ENCODE measurements at places on chromosomes 5 and 9. TPM values are rescaled to one million over a fixed set of nuclear protein-coding genes. Genes with fewer than 3 reads are reported as not detected.
A peak's percentile ranks its signal among the peaks of the same experiment; 100 is the strongest.

DNA sequence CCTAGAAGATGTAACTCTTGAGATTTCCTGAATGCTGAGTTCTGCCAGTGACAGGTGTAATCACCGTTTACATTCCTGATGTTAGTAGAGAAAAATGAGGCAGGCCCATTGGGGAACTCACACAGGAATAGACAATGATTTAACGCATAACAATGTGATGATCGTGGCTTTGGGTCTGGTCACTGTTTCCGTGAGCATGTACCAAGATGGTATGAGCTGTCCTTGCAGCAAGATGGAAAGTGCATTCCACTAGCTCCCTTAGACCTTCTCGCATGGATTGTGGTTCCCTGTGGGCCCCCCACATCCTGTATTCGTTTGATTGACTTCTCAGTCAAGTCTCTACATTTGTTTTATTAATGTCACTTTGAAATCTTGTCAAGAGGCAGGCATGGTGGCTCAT is 124.0 kb upstream of the DAP start:
- no peak overlapping the region for H3K27ac ChIP-seq
- H3K36me3 ChIP-seq, result no peaks in the 10 kb centered on the region
- no peak for DNase-seq
- no peak overlapping the region for H3K4me3 ChIP-seq
- H3K27me3 ChIP-seq, result no peaks in the 10 kb centered on the region

GRCh38 chr5:89729623-89730301 is 679.8 kb downstream of the CETN3 start:
- no peak overlapping the region for H3K27ac ChIP-seq
- no peaks in the 10 kb centered on the region for H3K27me3 ChIP-seq
- no peaks in the 10 kb centered on the region for H3K36me3 ChIP-seq
- no peaks in the 10 kb centered on the region for H3K4me1 ChIP-seq
- H3K4me3 ChIP-seq, result no peak overlapping the region

DNA sequence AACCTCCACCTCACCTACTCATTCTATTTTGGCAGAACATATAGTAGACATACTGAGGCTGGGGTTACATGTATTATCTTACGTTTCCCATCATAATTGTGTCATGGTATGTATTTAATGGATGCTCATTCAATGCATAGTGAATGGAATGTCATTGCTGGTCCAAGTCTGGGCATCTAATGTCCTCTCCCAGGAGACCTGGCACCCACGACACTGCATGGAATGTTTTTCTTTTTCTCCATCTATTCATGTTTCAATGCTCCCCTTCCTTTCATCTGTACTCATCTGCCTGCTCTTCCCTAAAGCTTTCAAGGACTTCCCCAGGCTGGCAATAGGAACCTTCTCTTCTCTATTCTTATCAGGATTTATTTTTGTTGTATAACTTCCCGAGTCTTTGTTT is 50.8 kb upstream of the SLIT3 start:
- no peaks in the 10 kb centered on the region for H3K4me1 ChIP-seq
- H3K4me3 ChIP-seq, result no peak overlapping the region
- H3K36me3 ChIP-seq, result no peaks in the 10 kb centered on the region
- no peak overlapping the region for H3K27ac ChIP-seq

DNA sequence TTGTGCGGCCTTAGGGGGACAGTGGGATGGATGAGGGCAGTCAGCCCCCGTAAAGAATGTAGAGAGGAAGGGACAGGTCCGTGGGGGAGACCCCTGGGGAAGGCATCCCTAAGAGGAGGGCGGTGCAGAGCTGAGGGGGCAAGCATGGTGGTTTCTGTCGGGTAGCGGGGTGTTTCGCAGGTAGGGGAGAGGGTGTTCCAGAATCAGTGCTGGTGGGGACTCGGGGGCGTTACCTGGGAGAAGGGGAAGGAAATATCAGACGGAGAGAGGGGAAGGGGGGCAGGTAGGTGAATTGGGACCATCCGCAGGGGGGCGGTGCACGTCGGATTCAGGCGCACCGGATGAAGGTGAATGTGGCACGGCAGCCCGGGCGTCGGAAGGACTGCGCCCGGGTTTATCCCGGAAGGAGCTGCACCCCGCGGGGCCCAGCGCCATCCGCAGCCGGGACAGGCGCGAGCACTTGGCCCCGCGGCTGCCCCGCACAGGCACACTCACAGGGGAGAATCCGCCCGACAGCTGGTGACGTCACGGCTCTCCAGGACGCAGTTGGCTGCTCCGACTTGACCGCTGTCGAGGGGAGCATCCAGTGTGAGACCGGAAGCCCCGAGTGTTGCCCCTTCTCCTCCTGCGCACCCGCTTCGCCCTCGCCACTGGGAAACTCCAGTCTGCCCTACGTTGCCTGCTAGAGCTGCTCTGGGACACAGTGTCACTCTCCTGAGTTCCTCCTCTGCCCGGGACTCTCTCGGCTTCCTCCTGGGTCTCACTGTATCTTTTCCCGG is 1.3 kb downstream of the CD72 start:
- H3K4me1 ChIP-seq, result peaks cover 68% of the 10 kb centered on the region
- peaks cover 26% of the 10 kb centered on the region for H3K27me3 ChIP-seq
- DNase-seq, result peak; percentile 88
- peak overlapping the region; percentile 100 for H3K27ac ChIP-seq

Gene DBH
- polyA plus RNA-seq, result not detected

DNA sequence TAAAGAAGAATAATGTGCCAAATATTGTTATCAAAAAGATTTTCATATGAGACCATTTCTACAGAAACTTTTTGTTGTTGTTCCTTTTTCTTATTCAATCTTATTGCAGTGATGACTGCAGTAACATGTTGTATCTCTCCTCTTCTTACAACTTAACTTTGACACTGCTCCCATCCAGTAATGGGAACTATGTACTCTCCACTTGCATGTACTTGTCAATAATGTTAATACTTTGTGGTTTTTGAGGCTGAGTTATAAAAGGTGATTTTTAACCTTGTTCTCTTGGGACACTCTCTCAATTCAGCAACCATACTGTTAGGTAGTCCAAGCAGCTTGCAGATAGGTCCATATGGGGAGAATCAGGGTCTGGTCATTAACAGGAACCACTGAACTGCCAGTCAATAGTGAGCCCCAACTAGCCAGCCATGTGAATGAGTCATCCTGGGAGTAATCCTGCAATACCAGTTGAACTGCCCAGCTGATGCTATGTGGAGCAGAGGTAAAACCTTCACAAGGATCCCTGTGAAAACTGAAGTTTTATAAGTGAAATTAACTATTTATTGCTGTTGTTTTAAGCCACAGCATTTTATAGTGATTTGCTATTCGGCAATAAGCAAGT is 199.6 kb upstream of the DAB2 start:
- no peaks in the 10 kb centered on the region for H3K36me3 ChIP-seq
- H3K4me1 ChIP-seq, result no peaks in the 10 kb centered on the region

DNA sequence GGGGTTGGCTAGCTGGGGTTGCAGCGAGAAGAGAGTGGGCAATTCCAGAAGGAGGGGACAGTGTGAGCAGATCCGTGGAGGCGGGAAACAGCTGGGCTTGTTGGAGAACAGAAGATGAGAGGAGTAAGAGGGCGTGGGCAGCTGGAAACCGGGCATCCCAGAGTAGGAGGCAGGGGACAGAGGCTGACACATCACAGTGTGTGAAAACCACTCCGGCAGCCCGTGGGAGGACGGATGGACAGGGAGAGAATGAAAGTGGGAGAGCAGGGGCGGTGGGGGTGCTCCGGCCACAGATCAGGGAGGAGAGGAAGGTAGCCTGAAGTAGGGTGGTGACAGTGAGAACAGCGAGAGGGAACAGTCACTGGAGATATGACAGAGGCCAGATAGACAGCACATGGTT is 8.3 kb upstream of the PSMB7 start:
- no peak overlapping the region for H3K27ac ChIP-seq
- peaks cover 6% of the 10 kb centered on the region for H3K27me3 ChIP-seq
- no peaks in the 10 kb centered on the region for H3K36me3 ChIP-seq
- no peak overlapping the region for H3K4me3 ChIP-seq

Gene CDH9
- polyA plus RNA-seq, result not detected

- H3K27ac ChIP-seq, result peak overlapping the region; percentile 34
- H3K4me1 ChIP-seq, result peaks cover 88% of the 10 kb centered on the region
- peaks cover 7% of the 10 kb centered on the region for H3K27me3 ChIP-seq
- no peak for DNase-seq
Measured at GRCh38 chr9:137694962-137695875, 76.4 kb downstream of the EHMT1 start.

Gene AMACR
- polyA plus RNA-seq, result 11.2 TPM

DNA sequence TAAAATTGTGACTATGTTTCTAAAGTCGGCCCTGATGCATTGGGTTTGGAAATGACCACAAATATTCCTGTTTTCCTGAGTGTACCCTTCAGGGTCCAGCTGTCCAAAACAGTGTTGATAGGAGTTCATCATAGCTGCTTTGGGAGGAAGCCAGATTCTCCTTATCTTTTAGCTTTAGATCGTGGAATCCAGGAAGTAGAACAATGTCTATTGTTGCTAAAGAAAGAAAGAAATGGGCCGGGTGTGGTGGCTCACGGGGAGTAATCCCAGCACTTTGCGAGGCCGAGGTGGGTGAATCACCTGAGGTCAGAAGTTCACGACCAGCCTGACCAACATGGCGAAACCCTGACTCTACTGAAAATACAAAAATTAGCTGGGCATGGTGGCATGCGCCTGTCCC is 9.5 kb downstream of the CAVIN4 start:
- no peak for DNase-seq
- H3K4me1 ChIP-seq, result no peaks in the 10 kb centered on the region
- H3K36me3 ChIP-seq, result peaks cover 2% of the 10 kb centered on the region
- no peak overlapping the region for H3K27ac ChIP-seq

DNA sequence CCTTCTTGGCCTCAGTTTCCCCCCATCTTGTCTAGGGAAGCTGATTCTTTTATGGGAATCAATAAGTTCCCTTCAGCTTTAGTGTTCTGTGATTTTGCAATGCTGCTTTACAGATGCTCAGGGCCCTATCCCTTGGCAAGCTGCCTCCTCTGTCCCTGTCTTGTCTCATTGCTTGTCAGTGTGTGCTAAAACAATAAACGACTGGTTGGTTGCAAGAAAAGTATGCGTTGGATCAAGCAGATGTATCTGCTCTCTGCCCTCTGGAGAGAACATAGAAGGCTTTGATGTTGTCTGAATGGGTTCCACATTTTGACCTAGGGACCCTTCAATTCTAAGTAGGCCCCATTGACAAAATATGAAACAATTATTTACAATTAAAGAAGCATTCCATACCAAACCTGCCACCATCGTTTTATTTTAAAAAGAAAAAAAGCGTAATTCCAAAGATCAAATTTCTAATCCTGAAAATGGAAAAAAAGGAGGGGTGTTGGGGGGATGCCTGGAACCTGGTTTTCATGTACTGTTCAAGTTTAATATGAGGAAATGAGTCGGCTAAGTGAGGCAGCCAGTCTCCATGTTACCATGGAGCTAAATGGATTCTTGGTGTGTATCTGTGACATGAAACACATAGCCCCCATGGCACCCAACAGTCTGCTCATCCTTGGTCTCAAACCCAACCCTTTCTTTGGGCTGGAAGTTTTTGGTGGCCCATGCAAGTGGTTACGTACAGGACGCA is 31.2 kb upstream of the TARS1 start:
- peaks cover 2% of the 10 kb centered on the region for H3K27me3 ChIP-seq
- no peaks in the 10 kb centered on the region for H3K4me1 ChIP-seq
- no peaks in the 10 kb centered on the region for H3K36me3 ChIP-seq

DNA sequence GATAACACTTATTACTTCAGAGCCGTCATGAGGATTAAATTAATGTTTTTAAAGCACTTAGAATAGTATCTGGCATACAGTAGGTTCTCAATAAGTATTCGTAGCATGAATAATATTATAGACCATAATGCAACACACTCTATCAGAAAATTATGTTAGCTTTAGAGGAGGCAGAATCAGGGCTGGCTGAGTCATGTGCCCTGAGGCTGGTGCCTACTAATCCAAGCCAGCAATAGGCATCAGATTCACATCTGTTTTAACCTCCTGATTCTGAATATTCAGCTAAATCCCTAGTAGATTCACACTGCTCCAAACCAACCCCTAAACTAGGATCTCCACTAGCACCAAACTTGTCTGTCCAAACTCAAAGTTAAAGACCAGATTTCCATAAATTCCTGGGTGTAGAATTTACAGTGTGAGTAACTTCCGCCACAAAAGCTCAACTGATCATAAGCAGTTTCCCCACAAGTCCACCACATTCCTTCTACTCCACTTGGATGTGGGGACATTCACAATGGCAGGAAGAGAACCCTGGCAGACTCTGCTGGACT is 170.0 kb upstream of the DAPK1 start:
- no peaks in the 10 kb centered on the region for H3K4me1 ChIP-seq
- no peak overlapping the region for H3K27ac ChIP-seq
- DNase-seq, result no peak
- H3K36me3 ChIP-seq, result no peaks in the 10 kb centered on the region
- peaks cover 14% of the 10 kb centered on the region for H3K27me3 ChIP-seq

DNA sequence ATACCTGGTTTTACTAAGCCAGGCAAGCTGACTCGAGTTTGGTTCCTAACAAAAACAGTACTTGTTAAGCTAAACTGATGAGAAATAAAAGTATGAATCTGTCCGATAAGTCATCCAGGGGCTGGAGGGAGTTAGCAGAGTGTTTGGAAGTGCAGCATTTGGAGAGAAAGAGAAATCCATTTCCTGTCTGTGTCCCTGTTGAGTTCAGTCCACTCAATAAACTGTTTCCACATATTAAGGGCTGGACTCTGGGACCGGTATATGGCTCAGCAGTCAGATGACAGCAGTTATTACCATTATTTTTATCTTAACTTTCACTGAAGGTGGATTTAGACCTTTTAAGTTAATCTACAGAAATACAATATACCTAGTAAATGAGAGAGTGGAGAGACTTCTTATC is 130.6 kb upstream of the ADRA1B start:
- DNase-seq, result no peak
- no peaks in the 10 kb centered on the region for H3K4me1 ChIP-seq
- H3K27me3 ChIP-seq, result peaks cover 9% of the 10 kb centered on the region
- H3K4me3 ChIP-seq, result no peak overlapping the region
- no peak overlapping the region for H3K27ac ChIP-seq
- no peaks in the 10 kb centered on the region for H3K36me3 ChIP-seq

DNA sequence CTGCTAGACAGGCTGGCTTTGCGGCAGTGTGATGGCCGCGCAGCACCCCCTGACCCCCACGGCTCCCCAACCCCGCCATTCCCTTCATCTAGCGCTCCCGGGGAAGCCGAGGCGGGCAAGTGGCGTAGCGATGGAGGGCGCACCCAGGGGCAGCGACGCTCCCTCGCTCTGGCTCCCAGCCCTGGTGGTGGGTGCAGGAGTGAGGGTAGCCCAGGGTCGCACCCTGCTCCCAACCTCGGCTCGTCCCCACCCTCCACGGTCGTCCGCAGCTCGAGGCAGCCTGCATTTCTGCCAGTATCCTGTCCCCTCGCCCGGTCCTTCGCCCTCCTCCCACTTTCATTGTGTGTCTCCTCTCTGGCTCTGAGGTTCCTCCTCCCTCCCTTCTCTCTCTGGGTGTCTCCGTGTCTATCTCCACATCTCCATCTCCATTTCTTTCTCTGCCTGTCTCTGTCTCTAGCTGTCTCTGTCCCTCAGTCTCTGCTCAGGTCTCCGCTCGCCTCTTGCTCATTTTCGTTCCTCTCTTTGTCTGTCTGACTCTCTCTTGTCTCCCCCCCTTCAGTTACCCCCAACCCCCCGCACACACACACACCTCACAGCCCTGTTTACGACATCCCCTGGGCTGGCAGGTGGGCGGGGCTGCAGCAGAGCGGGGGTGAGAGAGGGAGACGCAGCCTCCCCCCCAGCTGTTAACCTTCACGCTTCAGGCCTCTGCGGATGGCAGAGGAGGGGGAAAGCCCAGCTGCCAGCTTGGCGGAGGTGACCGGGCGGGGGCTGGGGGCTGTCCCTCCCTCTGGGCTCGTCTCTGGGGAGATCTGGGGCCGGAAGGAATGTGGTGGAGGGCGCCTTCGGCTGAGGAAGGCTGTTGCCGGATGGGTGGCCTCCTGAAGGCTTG is 48.7 kb upstream of the PSD2 start:
- DNase-seq, result peak; percentile 93
- H3K27ac ChIP-seq, result peak overlapping the region; percentile 99
- no peaks in the 10 kb centered on the region for H3K36me3 ChIP-seq

Measured in immature natural killer cell (primary cell).